ENCODE measurements at places on chromosomes 16 and 17.
A peak's percentile ranks its signal among the peaks of the same experiment; 100 is the strongest.

GRCh38 chr17:19386051-19386929 lies 700 bp downstream of the MFAP4 start:
- DNase-seq = no peak

DNA sequence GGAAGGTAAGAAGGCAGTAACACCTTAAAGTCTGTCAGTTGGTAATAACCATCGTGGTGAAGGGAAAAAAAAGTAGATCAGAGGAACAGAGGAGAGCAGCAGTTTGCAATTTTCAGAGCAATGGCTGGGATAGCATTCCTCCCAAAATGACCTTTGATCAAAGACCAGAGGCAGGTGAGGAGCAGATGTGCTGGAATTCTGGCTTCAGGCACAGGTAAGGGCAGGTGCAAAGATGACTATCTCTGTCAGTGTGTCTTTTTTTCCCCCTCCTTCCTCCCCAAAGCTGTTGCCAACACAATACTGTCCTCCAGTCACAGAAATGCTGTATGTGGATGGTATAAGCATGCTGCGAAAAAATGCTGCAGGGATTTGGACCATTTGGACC lies 166.7 kb downstream of the XYLT1 start:
- DNase-seq = no peak

DNA sequence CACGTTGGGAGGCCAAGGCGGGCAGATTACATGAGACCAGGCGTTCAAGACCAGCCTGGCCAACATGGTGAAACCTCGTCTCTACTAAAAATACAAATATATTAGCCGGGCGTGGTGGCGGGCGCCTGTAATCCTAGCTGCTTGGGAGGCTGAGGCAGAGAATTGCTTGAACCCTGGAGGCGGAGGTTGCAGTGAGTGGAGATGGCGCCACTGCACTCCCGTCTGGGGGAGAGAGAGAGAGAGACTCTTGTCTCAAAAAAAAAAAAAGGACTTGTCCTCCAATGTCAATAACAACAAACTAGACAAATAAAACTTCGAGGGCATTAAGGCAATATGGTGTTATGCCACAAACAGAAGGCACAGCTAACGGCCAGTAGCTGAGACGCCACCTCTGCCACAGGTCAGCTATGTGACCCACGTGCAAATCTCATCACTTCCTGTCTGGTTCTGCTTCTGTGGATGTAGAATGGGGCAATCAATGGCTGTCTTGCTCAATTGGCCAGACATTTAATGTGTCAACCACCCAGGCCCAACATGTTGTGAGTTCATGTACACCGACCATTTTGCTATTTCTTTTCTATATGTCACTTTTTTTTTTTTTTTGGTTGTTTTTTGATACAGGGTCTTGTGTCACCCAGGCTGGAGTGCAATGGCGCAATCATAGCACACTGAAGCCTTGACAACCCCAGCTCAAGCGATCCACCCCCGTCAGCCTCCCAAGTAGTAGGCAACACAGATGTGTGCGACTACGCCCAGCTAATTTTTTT lies 834 bp upstream of the TXNDC11 start:
- DNase-seq = peak; percentile 8

- no peak for DNase-seq
These were observed 2.6 kb downstream of the RIPOR1 start for GRCh38 chr16:67531247-67531646.

- DNase-seq = peak; percentile 40
These were observed 984 bp downstream of the CENPV start for GRCh38 chr17:16352303-16352666.

GRCh38 chr16:13995194-13995593 lies 75.2 kb downstream of the ERCC4 start:
- no peak for DNase-seq

- no peak for DNase-seq
These were observed 38.4 kb upstream of the CBFA2T3 start for GRCh38 chr16:89015271-89015859.

DNA sequence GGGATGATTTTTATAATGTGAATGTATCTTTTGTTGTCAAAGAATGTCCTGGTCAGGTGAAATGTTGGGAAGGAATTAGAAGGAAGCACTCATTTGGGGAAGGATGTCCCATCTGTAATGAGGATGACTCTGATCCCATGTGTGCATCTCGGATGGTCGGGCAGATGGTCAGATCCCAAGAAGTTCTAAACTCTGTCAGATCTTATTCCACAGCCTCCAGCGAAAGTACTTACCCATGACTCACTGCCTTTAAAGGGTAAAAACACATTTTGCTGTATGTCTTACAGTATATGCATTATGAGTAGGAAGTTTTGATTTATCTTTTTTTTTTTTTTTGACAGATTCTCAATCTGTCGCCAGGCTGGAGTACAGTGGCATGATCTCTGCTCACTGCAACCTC lies 548 bp upstream of the KRTAP4-11 start:
- no peak for DNase-seq

- no peak for DNase-seq
These were observed 54.0 kb downstream of the CNGB1 start for GRCh38 chr16:57916735-57917438.

DNA sequence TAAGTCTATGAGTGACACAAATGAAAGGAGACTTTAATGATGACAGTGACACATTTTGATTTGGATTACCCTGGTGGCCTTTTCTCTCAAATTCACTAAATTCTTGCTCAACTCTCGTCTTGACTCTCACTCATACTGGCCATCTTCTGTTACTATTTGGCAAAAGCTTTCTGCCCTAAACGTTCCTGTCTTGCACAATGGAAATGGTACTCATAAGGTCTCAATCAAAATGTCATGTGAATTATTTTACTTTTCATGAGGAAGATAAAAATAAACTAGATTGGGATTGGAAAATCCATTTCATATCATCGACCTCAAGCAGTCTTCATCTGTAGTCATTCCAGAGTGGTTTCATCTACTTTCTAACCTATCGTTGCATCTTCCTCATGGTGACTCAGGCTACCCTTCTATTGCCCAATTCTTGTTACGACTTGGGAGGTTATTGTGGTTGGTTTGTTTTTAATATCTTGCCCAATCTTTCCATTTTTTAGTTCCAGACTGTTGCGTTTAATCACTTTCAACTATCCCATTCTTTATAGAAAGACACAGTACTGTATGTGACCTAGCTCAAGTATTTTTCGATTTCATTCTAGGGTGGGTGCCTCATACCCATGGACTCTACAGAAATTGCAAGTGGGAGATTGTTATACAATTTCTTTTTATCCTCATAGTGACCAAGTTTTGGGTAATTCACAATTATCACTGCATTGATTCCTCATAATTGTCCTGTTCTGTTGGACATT lies 317.2 kb upstream of the KCNJ16 start:
- DNase-seq = no peak

GRCh38 chr17:1713160-1713877 lies 3.1 kb upstream of the TLCD2 start:
- no peak for DNase-seq

DNA sequence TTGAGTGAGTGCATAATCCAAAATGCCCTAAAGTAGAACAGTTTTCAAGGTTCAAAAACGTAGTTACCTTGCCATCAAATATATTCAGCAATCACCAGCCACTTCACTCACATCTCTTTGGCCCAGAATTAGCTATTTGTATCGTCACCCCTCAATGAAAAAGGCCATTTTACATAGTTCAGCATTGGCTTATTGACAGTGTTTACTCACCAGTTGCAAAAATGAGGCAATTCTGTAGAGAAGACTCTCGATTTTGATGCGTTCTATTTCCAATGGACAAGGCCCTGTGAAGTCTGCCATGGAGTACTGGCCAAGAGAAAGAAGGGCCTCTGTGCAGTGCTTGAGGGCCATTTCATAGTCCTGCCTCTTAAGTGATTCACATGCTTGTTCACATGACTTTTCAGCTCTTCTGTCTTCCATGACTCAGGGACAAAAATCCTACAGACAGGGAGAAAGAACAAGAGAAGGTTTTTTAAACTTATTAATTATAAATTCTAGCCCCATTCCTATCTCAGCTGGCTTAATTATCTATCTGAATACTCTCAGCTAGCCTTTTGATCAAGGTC lies 26.5 kb downstream of the HELZ start:
- no peak for DNase-seq

- no peak for DNase-seq
These were observed 119.8 kb downstream of the CLEC16A start for GRCh38 chr16:11064202-11064540.

- no peak for DNase-seq
These were observed 14.5 kb downstream of the PSKH1 start for GRCh38 chr16:67907397-67908180.

GRCh38 chr17:34486761-34487160 lies 92.6 kb upstream of the TMEM132E start:
- no peak for DNase-seq

- DNase-seq = no peak
These were observed 272.7 kb downstream of the SOX9 start for GRCh38 chr17:72393553-72393952.

GRCh38 chr17:50203086-50203485 lies 1.7 kb upstream of the COL1A1 start:
- DNase-seq = no peak

GRCh38 chr17:78785663-78786057 lies 3.6 kb upstream of the CYTH1 start:
- DNase-seq = no peak

GRCh38 chr17:56870081-56870651 lies 36.2 kb downstream of the DGKE start:
- no peak for DNase-seq

DNA sequence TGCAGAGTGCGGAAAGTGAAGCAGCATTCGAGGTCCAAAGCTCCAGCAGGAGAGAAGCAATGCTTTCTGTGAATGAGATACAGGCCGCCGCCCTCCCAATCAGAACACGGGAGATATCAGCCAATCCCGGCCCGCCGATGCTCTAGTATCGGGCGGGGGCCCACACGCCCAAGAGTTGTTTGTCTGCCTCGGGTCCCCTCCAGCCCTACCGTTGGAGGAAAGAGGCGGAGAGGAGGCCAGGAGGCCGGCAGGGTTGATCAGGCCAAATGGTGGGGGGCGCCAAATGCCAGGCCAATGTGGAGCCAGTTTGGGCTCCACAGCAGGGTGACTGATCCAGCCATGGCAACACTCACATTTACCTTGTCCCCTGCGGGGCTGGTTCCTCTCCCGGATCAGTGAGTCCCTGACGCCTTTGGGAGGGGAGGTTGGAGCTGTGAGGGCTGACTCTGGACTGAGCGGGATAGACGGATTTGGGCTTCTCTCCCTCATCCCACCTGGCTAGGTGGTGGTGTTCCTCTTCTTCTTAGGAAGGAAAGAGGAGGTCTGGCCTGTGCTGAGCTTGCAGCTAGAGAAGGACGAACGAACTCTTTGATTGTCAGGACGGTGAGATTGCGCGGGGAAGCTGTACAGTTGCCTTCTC lies 10.4 kb upstream of the CUEDC1 start:
- no peak for DNase-seq

- DNase-seq = no peak
These were observed 32.0 kb upstream of the IL34 start for GRCh38 chr16:70614208-70614951.

DNA sequence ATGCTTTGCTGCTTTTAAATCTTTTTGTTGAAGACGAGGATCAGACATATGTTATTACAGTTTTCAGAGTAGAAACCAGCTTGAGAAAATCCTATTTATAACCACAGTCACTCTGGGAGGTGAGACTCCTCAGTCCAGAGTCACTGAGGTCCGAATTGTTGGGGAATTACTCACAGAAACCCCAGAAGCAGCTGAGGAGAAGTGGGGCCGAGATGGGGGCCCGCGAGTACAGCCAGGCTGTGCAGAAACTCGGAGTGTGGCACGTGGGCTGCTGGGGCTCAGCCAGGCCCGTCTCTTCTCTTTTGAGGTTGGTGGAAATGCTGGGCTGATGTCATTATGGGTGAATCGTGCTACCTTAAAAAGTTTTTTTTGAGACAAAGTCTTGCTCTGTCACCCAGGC lies 14.4 kb upstream of the GNG13 start:
- DNase-seq = no peak

- no peak for DNase-seq
These were observed 354.6 kb downstream of the CDH8 start for GRCh38 chr16:61681673-61682072.

GRCh38 chr17:40720899-40721298 lies 17.3 kb upstream of the KRT24 start:
- DNase-seq = no peak

- DNase-seq = no peak
These were observed 13.8 kb upstream of the GSDMA start for GRCh38 chr17:39949028-39949427.

GRCh38 chr17:56681561-56682266 lies 88.2 kb downstream of the NOG start:
- no peak for DNase-seq

DNA sequence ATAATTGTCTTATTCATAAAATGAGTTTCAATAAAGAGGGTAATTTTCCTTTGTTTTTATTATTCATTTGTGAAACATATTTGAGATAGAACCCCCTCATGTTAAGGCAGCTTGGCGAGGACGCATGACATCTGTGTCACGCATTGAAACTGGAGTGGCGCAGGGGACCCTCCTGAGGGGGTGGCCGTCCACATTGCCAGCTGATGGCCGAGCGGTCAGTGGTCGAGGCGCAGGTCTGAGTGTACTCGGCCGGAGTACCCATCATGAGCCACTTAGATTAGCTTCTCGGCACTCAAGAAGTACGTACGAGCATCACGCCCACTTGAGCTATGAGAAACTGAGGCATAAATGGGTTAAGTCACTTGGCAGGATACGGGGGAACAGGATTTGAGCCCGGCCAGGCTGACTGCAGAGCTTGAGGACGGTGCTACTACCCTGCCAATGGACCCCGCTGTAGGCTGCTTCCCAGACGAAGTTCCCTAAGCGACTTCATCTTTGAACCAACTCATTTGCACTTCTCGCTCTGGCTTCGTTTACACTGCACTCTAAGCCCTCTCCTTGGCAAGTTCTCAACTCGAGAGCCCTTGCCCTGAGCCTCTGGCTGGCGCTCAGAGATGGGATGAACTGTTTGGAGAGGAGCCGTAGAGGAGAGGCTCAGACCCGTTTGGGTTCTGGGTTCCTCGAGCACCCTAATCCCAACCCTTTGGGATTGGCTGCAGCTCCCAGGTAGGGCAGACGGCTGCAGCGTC lies 91.8 kb downstream of the SDK2 start:
- no peak for DNase-seq

DNA sequence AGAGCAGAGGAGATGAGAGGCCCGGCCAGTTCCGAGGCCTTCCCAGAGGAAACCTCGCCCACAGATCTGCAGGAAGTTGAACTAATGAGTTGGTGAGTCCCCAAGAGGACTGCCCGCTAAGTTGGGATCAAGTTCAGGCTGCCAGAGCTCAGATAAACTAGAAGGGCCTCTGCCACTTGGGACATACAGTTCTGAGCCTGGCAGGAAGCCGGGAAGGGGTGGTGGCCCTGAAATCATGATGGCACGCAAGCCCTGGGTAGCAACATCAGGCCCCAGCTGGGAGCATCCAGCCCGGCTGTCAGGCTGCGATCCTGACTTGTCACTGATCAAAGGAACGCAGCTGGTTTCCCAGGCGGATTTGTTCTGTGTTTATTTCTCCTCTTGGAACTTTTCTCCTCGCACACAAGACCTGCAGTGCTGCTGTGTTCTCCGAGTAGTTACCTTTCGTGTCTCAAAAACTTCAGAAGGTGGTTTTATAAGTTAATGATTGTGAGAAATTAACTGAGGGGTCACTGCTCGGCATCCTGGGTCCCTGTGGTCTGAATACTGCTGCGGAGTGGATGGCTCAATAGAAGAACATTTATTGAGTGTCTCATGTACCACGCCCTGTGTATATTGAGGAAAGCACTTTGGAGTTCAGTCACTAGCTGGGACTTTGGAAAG lies 8.0 kb upstream of the WFDC1 start:
- no peak for DNase-seq

Measured in stimulated activated CD4-positive, alpha-beta T cell treated with anti-CD3 and anti-CD28 coated beads, Interleukin-4, amount 100 ng/mL, for 1 hour (primary cell).